ENCODE measurements at places on chromosomes 16 and 17. TPM values are rescaled to one million over a fixed set of nuclear protein-coding genes. Genes with fewer than 3 reads are reported as not detected.
A peak's percentile ranks its signal among the peaks of the same experiment; 100 is the strongest.

GRCh38 chr16:90008708-90009145 lies 10.5 kb downstream of the DBNDD1 start:
- peak; percentile 48 for DNase-seq

Gene MPP2
- total RNA-seq = 6.0 TPM

GRCh38 chr16:9072806-9073341 lies 18.6 kb upstream of the HAPSTR1 start:
- DNase-seq = no peak

DNA sequence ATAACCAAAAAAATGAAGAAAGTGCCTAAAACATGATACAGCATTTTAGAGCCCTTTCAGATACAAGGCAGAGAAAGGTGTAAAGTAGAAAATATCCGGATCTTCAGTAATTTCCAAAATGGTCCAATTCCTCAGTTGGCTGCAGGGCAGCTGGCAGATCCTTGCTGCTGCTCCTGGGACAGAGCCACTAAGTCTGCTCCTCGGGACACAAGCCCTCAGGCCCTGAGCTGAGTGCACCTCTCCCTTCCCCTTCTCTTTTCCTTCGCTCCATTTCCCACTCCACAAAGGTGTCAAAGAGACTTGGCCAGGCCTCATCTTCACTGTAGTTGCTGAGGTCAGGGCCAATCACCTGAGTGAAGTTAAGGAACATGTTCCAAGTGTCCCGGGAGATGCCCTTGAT lies 40.5 kb downstream of the DCUN1D3 start:
- no peak for DNase-seq

DNA sequence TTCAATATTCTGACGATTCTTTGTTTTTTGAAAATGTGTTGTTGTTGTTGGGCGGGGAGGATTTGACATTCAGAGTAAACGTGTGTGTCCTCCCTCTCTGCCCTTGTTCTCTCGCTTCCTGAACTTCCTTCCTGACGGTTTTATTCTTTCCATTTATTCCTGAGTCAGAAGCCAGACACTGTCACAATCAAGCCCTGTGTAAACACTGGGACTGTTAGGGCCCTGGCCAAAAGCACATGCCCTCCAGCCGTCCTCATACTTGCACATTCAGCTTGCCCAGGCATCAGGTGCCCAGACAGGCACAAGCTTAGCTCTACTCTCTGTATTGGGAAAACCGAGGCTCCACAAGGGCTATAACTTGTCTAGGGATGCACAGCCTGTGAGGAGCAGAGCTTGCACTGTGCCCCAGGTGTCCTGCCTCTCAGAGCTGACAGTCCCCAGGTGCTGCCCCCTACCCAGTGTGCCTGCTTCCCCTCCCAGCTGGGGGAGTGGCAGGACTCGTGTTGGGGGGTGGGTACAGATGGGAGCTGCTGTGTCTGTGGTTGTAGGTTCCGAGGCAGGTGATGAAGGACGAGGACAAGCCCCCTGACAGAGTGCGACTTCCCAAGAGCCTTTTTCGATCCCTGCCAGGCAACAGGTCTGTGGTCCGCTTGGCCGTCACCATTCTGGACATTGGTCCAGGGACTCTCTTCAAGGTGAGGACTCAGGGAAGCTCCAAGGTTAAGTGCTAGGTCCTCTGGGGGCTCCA lies 9.7 kb downstream of the ADGRG3 start:
- DNase-seq = no peak
